ENCODE measurements at places on chromosomes 5 and 9. TPM values are rescaled to one million over a fixed set of nuclear protein-coding genes. Genes with fewer than 3 reads are reported as not detected.

The CCNJL gene
- total RNA-seq, result 12.5 TPM

- DNase-seq, result peak; percentile 75
Measured at GRCh38 chr9:100427366-100428263, 672 bp downstream of the MSANTD3 start.

- no peak for DNase-seq
Measured at GRCh38 chr9:137878146-137878941, 762 bp downstream of the CACNA1B start.

- DNase-seq, result peak; percentile 62
Measured at GRCh38 chr5:93191035-93191817, 389.8 kb downstream of the NR2F1-AS1 start.

Data from astrocyte (in vitro differentiated cells and primary cell).